ENCODE measurements at places on chromosomes 12 and 14.

- no peaks in the 10 kb centered on the region for H3K36me3 ChIP-seq
- no peaks in the 10 kb centered on the region for H3K27me3 ChIP-seq
- no peak overlapping the region for H3K4me3 ChIP-seq
- DNase-seq = no peak
Measured at GRCh38 chr12:47576289-47576945, 129.4 kb downstream of the RPAP3 start.

- no peaks in the 10 kb centered on the region for H3K36me3 ChIP-seq
- H3K4me3 ChIP-seq = no peak overlapping the region
- no peaks in the 10 kb centered on the region for H3K27me3 ChIP-seq
- no peaks in the 10 kb centered on the region for H3K4me1 ChIP-seq
- no peak for DNase-seq
- H3K27ac ChIP-seq = no peak overlapping the region
Measured at GRCh38 chr12:73445658-73446324, 1091.8 kb upstream of the ATXN7L3B start.

DNA sequence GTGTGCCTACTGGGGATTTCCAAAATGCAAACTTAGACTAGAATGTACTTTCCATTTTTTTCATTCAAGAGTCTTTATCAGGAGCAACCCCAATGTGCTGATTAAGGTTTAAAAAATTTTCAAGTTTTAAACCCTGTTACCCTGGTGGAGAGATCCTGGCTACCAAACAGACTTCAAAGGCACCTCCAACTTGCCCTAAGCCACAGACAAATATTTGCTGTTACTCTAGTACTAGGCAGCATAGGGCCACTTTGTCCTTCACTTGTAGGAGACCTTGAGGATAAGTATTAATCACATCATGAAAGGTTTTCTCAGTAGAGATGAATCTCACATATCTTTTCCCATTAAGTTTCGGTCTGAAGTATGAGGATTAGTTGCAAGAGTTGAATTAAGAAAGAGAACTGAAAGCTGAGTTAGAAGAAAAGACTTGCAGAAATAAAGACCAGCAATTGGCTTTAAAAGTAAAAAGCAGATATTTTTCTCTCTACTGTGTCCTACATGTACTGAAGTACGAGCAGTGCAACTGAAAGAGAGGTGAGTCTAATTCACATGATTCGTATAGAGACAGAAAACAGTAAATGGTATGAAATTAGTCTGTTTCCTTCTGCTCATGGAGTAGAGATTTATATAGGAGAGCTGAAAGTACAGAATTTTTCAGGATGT, 28.3 kb downstream of the NTN4 start:
- no peak overlapping the region for H3K27ac ChIP-seq
- no peaks in the 10 kb centered on the region for H3K4me1 ChIP-seq
- no peaks in the 10 kb centered on the region for H3K27me3 ChIP-seq
- H3K36me3 ChIP-seq = no peaks in the 10 kb centered on the region
- H3K4me3 ChIP-seq = no peak overlapping the region

GRCh38 chr12:96108321-96108720, 72.9 kb upstream of the LTA4H start:
- no peaks in the 10 kb centered on the region for H3K4me1 ChIP-seq
- H3K36me3 ChIP-seq = no peaks in the 10 kb centered on the region
- H3K4me3 ChIP-seq = no peak overlapping the region
- H3K27ac ChIP-seq = no peak overlapping the region

- no peak overlapping the region for H3K27ac ChIP-seq
- DNase-seq = no peak
- no peaks in the 10 kb centered on the region for H3K36me3 ChIP-seq
- no peaks in the 10 kb centered on the region for H3K27me3 ChIP-seq
- H3K4me1 ChIP-seq = no peaks in the 10 kb centered on the region
- no peak overlapping the region for H3K4me3 ChIP-seq
Measured at GRCh38 chr14:59675394-59675793, 98.8 kb upstream of the CCDC175 start.

DNA sequence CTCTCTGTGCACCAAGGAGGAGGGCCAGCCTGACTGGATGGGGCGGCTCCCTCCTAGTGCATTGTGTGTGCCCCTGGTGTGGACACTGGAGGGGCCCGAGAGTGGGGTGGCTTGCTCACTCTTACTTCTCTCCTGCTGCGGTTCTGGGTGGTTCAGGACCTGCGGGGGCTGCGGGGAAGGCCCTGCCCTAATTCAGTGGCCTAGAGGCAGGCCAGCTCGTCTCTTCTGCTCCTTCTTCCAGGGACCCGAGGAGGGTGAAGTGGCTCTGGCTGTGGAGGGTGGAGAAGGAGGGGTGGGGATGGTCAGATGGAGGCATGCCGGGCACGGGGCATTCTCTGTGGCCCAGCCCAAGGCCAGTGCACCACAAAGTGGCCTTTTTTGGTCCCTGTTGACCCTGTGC, 87.1 kb downstream of the BEGAIN start:
- no peaks in the 10 kb centered on the region for H3K27me3 ChIP-seq
- H3K27ac ChIP-seq = no peak overlapping the region
- H3K4me1 ChIP-seq = no peaks in the 10 kb centered on the region
- no peaks in the 10 kb centered on the region for H3K36me3 ChIP-seq

- no peaks in the 10 kb centered on the region for H3K27me3 ChIP-seq
- no peak overlapping the region for H3K4me3 ChIP-seq
- H3K36me3 ChIP-seq = no peaks in the 10 kb centered on the region
Measured at GRCh38 chr12:29430716-29431044, 49.7 kb upstream of the ERGIC2 start.

DNA sequence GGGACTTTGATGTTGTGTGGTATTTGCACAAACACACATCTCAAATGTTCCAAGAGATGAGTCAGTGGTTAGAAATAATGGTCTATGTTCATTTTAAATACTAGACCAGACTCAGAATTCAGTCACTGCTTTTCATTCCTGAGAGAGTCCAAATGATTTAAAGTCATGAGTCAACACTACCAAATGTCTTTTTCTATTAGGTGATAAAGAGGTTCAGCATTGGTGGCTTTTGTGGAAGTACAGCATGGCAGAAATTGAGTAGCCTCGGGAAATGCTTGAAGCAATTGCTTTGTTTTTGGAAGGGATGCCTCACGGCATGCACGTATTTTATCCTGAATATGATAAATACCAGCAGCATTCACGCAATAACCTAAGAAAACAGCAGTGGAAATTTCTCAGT, 115.7 kb downstream of the DIO2 start:
- no peaks in the 10 kb centered on the region for H3K27me3 ChIP-seq
- H3K4me1 ChIP-seq = no peaks in the 10 kb centered on the region
- H3K36me3 ChIP-seq = no peaks in the 10 kb centered on the region
- H3K27ac ChIP-seq = no peak overlapping the region

DNA sequence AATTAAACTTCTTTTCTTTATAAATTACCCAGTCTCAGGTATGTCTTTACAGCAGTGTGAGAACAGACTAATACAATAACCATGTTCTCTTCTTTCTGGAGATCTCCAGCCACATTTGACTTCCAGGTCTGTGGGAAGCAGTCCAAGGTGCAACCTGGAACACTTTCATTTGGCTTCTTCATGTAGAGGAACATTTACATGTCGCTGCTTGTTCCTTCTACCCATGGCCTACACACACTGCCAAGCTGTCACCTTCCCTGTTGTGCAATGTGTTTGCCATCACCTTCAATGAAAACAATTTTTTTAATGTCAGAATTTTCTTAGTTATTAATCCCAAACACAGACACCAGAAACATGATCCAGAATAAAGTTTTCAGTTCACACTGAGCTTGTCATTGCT, 104.7 kb downstream of the PRKCH start:
- no peaks in the 10 kb centered on the region for H3K27me3 ChIP-seq
- no peaks in the 10 kb centered on the region for H3K36me3 ChIP-seq
- no peaks in the 10 kb centered on the region for H3K4me1 ChIP-seq
- H3K4me3 ChIP-seq = no peak overlapping the region
- peak overlapping the region; percentile 81 for H3K27ac ChIP-seq
- DNase-seq = peak; percentile 86

- no peaks in the 10 kb centered on the region for H3K4me1 ChIP-seq
- no peaks in the 10 kb centered on the region for H3K27me3 ChIP-seq
- H3K27ac ChIP-seq = no peak overlapping the region
- no peak for DNase-seq
- H3K4me3 ChIP-seq = no peak overlapping the region
- no peaks in the 10 kb centered on the region for H3K36me3 ChIP-seq
Measured at GRCh38 chr14:52917735-52918134, 33.1 kb downstream of the FERMT2 start.

DNA sequence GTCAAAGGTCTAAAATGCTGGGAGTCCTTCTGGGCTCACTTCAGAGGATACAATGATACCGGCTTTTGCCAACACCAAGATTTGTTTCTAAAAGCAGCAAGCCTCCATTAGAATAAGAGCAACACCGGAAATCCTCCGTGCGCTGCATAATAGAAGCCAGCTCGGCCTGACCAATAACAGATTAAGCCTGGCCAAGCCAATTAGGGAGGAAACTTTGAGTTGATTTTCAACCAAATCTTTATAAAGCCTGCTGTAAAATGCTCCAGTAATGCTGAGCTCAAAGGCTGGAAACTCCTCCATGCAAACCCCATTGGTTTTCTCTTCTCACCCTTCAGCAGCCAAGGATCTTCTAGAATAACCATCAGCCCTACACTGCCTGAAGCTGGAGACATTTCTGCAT, 150.1 kb downstream of the NTF3 start:
- no peak for DNase-seq
- no peak overlapping the region for H3K4me3 ChIP-seq
- H3K27me3 ChIP-seq = no peaks in the 10 kb centered on the region
- no peaks in the 10 kb centered on the region for H3K4me1 ChIP-seq

GRCh38 chr12:22310275-22310674, 24.2 kb downstream of the ST8SIA1 start:
- peaks cover 4% of the 10 kb centered on the region for H3K4me1 ChIP-seq
- DNase-seq = no peak
- no peak overlapping the region for H3K4me3 ChIP-seq
- no peak overlapping the region for H3K27ac ChIP-seq
- H3K36me3 ChIP-seq = no peaks in the 10 kb centered on the region

GRCh38 chr12:19546611-19547162, 107.4 kb downstream of the AEBP2 start:
- no peaks in the 10 kb centered on the region for H3K36me3 ChIP-seq
- no peak overlapping the region for H3K4me3 ChIP-seq
- H3K4me1 ChIP-seq = no peaks in the 10 kb centered on the region
- H3K27me3 ChIP-seq = no peaks in the 10 kb centered on the region

- no peak for DNase-seq
- no peak overlapping the region for H3K4me3 ChIP-seq
- no peaks in the 10 kb centered on the region for H3K36me3 ChIP-seq
- H3K27ac ChIP-seq = no peak overlapping the region
- no peaks in the 10 kb centered on the region for H3K4me1 ChIP-seq
Measured at GRCh38 chr12:102396276-102396675, 84.1 kb downstream of the IGF1 start.

- H3K4me3 ChIP-seq = no peak overlapping the region
- H3K4me1 ChIP-seq = no peaks in the 10 kb centered on the region
- DNase-seq = no peak
- no peaks in the 10 kb centered on the region for H3K27me3 ChIP-seq
- H3K36me3 ChIP-seq = no peaks in the 10 kb centered on the region
Measured at GRCh38 chr12:16165506-16165905, 112.0 kb downstream of the SLC15A5 start.

- DNase-seq = no peak
- no peaks in the 10 kb centered on the region for H3K27me3 ChIP-seq
- H3K4me3 ChIP-seq = no peak overlapping the region
- no peak overlapping the region for H3K27ac ChIP-seq
- H3K36me3 ChIP-seq = no peaks in the 10 kb centered on the region
Measured at GRCh38 chr14:37641117-37641516, 45.7 kb downstream of the TTC6 start.

- H3K4me3 ChIP-seq = no peak overlapping the region
- no peak overlapping the region for H3K27ac ChIP-seq
- no peaks in the 10 kb centered on the region for H3K27me3 ChIP-seq
- no peak for DNase-seq
- H3K36me3 ChIP-seq = no peaks in the 10 kb centered on the region
Measured at GRCh38 chr14:33539918-33540357, 410.9 kb downstream of the EGLN3 start.

Measured in breast epithelium (tissue), 4 donors.